ENCODE measurements at places on chromosomes 5 and 9.

DNA sequence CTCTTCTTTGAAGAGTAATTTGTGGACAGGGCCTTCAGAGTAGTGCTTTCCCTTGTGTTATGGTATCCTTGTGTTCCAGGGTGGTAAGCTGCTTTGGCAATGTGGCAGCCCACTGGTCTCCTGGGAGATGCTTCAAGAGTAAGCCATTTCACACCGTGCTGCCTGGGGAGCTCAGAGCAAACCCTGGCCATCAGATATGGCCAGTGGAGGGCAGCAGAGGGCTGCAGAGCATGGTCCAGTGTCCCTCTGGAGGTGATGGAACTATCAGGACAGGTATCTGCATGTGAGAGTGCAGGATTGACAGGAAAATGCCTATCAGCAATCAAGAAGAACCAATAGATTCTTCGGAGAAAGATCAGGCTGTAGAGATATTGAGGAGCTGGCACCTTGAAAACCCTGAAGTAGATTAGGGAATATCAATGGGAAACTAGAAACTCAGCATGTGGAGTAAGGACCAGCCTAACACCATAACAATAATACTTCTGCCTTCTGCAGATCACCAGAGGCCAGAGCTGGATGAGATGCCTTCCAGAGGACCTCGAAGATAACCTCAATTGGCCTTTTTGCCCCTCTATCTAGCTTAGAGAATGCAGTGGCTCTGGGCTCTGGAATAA, 90.8 kb downstream of the PLPPR1 start:
- peak; percentile 47 for DNase-seq

DNA sequence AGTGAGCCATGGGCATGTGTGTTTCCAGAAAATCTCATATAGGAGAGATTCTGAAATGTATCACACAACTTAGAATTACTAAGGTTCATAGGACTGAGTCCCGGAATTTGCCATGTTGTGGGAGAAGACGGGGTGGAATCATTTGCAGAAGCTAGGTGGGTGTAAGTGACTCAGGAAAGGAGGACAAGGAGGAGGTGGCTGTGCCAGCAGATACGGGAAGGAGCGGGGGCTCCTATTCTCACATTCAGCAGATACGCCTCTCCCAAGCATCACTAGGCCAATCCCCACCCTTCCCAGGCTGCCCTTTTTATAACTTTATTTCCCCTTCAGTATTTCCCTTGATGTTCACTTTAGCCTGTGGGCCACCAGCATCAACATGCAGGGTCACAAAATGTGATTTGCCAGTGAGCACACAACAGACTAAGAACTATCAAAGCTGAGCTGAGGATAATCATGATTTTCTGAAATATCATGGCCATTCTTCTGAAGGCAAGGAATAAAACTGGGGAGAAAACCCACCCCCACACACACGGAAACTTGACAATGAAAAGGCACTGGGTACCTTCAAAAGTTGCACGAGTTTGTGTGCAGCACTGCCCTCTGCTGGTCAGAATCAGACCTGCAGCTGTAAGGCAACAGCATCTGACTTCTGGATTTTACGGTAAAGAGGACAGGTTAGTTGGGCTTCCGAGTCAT, 133.2 kb downstream of the MTX3 start:
- peak; percentile 64 for DNase-seq

- DNase-seq: no peak
Measured at GRCh38 chr5:92504346-92504745, 1076.7 kb downstream of the NR2F1-AS1 start.

DNA sequence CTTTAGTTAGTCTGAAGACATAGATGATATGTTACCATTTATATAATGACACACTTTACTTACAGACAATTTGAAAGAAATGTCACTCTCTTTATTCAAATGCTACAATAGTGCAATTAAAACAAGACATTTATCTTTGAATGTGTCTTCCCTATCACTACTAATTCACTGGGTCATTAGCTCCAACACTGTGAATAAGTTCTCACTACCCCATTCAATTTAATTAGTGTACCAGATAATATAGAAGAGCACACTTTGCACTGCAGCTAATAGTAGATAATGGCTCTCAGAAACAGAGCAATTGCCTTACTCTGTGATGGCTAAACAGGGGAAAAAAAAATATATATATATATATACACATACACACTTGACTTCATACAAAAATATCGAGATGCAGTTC, 497.0 kb downstream of the DTWD2 start:
- no peak for DNase-seq

GRCh38 chr5:131212471-131213021, 41.8 kb downstream of the LYRM7 start:
- DNase-seq: peak; percentile 64

- DNase-seq: no peak
Measured at GRCh38 chr5:162916368-162916767, 521.0 kb upstream of the CCNG1 start.

DNA sequence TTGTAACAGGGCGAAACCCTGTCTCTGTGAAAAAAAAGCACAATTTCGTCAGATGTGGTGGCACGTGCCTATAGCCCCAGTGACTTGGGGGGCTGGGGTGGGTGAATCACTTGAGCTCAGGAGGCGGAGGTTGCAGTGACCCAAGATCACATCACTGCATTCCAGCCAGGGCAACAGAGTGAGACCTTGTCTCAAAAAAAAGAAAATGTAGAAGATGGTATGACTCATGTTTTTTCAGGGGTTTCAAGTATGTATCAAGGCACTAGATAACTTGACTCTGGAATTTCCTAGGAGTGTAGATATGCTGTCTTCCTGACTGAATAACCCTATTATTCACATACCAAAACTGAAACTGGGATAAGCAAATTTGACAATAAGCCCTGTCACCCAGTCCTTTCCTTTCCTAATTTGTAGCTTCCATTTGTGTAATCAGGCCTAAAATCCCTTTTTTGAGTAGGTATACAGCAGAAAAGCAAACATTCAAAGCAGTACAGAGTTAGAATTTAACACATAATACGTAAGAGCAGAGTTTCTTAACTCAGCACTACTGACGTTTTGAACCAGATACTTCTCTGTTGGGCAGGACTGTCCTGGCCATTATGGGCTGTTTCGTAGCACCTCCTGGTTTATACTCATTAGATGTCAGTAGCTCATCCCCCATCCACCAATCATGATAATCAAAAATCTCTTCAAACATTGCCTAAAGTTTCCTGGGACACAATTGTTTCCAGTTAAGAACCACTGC, 17.3 kb upstream of the ANKRD18B start:
- DNase-seq: no peak

- DNase-seq: no peak
Measured at GRCh38 chr9:19149230-19149629, 21.9 kb upstream of the PLIN2 start.

DNA sequence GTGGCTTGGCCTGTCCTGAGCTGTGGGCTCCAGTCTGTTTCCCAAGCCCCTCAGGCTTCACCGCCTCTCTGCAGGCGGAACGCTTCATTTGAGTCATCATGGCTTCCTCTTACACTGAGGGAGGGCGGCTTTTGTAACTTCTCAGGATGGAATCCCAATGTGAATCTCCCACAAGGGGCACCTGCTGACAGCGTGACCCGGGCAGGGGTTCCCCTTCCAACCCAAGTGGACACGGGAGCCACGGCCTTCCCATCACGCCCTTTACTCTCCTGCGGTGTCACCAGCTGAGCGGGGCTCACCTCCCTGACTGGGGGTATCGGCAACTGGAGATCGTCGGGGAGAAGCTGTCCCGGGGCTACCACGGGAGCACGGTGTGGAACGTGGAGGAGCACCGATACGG, 12.5 kb downstream of the UCK1 start:
- no peak for DNase-seq

DNA sequence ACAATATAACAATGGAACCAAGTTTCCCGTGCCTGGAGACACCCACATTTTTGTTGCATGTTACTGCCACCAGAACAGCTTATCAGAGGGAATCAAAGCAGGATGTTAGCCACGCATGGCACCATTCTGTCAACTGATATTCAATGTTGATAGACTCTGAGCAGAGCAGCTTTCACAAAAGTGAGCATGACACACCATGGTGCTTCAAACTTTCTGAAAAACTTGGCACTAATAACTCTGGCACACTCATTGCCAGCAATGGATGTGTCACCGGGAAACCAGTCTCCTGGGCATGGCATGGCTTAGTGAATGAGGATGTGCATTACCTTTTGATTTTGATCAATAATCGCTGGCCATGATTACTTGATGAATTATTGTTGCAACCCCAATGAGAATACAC, 19.7 kb downstream of the NIPSNAP3B start:
- no peak for DNase-seq

GRCh38 chr5:55480781-55481180, 54.0 kb downstream of the PLPP1 start:
- DNase-seq: no peak

DNA sequence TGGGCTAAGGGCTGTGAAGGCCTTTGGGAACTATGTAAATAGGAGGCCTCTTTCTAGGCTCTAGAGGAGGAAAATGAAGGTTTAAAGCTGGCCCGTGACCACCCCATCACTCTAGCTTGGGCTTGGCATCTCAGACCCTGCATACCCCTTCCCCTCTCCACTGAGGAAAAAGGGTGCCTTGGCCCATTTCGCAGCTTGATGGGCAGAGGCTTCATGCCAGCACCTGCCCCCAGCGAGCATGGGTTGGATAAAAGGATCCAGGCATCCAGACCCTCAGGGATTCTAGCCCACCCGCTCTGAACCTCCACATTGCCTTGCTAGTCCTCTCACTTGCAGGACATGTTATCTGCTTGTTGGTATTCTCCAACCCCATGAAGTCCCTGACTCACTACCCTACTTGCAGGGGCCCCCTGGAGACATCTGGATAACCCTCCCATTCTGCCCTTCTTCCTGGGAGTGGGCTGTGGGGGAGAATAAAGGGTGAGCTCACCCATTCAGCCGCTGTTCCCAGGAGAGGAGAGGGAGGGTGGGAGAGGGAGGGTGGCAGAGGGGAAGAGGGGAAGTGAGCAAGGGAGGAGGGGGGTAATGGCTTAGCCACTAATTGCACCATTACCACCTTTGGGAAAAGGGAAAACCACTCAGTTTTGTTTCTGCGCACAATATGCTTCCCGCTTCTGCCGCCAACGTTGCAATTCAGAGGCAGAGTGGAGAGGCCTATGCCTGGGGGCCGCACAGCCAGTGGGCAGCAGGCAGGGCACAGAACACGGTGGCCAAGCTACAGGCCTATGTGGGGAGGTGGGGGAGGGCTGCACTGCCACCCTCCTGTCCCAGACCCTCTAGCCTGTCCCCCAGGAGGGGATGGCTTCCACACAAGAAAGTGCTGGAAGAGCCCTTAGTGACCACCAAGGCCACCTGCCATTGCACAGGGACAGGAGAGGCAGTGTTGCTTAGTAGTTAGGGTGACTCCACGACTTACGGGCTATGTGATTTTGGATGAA, 2.1 kb upstream of the CAMK2A start:
- DNase-seq: no peak

DNA sequence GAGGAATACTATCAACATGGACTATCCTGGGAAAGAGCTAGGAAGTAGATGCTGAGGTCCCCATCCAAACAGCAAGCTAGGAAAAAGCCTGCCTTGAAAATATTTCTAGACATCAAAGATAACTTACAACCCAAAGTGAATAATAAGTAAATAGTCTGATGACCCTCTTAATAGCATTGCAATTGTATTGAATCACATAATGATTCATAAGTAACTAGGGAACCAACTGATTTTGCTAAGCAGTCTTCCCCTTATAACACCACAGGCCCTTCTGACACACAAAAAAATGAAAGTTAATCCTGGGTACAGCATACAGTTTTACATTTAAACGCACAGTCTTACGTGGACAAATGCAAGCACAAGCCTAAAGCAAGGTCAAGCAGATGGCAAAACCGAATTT, 199.3 kb downstream of the RFK start:
- no peak for DNase-seq

- no peak for DNase-seq
Measured at GRCh38 chr9:131609099-131609830, 63.9 kb downstream of the PRRT1B start.

- no peak for DNase-seq
Measured at GRCh38 chr9:129801504-129801903, 1.5 kb upstream of the TOR1B start.

DNA sequence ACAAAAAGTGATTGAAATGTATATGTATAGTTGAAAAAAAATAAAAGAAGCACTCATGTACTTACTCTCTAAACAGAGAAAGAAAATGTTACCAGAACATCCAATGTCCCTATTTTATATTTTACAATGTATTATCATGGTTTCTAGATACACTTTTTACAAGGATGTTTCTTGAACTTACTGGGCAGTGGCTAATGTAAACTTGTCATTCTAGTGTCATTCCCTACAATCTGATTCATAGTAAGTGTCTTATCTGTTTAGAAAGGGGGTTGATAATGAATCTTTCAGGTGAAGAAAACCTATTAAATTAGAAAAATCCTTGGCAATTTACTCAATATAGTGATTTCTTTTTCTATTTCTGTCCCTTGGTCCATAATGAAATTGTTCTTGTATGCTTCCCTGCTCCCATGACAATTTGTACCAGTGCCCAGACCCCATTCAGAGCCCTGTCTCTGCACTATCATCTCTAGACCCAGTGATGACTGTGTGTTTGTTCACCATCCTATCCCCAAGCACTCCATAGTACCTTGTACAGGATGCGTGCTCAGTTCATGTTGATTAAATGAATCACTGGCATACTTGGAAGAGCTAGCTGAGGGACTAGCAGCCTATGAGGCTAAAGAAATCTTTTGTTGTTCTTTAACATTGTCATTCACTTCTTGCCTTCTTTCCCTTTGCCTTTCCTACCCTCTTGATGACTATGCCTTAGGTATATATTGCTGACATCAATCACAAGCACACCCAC, 101.2 kb downstream of the HMHB1 start:
- DNase-seq: no peak

DNA sequence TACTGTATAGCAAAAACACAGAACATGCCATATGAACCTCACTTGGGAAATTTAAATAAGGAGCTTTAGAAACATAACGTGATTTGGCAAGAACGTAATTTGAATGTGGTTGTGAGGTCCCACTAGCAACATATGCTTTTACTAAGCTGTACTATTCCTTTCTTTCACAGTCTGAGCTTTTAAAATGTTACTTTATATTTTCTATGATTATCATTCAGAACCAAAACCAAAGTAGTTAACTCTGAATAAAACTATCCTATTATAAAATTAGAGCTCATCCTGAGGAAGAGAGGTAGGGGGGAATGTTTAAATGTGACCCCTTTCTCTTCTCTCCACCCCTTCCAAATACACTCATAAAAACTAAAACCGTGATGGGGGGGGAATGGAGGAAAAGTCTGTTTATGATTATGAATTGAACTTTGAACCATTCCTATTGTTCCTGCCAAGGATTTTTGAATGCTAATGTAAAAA, 435.7 kb downstream of the NFIB start:
- no peak for DNase-seq

- DNase-seq: peak; percentile 38
Measured at GRCh38 chr5:127029581-127030258, 638 bp downstream of the MARCHF3 start.
